ENCODE measurements at places on chromosomes 11 and 22.

DNA sequence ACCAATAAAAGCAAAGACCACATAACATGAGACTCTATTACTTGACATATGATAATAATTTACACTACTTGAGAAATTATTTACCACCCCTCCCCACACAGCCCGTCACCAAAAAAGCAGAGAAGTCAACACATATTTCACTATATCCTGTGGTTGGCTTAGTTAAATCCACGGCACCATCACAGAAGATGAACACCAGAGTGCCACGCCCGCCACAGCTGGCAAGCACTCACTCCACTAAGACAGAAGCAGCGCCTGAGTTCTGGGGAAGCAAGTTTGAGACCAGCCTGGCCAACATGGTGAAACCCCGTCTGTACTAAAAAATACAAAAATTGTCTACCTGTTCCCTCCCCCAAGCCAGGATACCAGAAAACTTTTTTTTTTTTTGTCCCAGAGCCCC, 53.1 kb downstream of the PACSIN2 start:
- no peak for DNase-seq

GRCh38 chr11:123704341-123704740, 37.1 kb downstream of the ZNF202 start:
- no peak for DNase-seq

DNA sequence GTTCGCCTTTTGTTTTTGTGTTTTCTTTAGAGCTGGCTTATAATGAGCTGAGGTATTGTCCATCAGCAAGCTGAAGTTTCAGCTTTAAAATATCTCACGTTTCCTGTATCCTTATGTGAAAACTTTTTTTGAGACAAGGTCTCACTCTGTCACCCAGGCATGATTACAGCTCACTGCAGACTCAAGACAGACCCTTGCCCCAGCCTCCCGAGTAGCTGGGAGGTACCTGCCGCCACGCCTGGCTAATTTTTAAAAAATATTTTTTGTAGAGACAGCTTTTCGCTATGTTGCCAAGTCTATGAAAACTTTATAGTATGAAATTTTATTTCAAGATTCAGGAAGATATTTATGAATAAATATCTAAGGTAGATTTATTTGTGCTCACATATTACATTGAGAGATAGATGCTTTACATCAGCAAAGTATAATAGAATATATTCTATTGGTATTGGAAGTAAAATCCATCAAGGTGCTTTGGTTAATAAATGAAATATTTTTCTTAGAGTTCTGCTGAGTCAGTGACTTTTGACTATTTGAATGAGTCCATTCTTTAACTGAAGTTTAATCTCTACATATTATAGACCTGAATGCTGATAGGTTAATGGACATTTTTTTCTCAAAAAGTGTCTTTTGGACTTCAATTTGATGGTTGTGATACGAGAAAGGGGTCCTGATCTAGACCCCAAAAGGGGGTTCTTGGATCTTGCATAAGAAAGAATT, 10.2 kb downstream of the KREMEN1 start:
- no peak for DNase-seq

GRCh38 chr22:47624252-47625012, 862.0 kb downstream of the TBC1D22A start:
- no peak for DNase-seq

DNA sequence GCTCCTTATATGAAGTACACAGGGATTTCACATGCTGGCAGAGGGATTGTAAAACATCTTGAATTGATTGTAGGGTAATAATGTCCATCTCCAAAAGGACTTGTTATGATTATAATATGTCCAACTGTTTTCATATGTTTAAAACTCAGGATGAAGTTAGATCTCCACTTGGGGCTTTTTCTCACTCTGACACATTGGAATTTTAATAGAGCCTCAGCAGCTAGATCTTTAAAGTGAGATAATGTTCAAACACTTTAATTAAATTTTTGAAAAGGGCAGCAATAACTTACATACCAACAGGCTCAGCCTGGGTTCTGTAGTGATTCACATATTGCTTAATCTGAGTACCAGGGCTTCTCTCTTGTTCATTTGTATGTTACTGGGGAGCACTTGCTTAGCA, 152.1 kb downstream of the NELL1 start:
- no peak for DNase-seq

- DNase-seq: no peak
Observed at GRCh38 chr11:33864479-33864878, 27.4 kb downstream of the LMO2 start.

- no peak for DNase-seq
Observed at GRCh38 chr11:95248666-95249467, 17.9 kb upstream of the SESN3 start.

DNA sequence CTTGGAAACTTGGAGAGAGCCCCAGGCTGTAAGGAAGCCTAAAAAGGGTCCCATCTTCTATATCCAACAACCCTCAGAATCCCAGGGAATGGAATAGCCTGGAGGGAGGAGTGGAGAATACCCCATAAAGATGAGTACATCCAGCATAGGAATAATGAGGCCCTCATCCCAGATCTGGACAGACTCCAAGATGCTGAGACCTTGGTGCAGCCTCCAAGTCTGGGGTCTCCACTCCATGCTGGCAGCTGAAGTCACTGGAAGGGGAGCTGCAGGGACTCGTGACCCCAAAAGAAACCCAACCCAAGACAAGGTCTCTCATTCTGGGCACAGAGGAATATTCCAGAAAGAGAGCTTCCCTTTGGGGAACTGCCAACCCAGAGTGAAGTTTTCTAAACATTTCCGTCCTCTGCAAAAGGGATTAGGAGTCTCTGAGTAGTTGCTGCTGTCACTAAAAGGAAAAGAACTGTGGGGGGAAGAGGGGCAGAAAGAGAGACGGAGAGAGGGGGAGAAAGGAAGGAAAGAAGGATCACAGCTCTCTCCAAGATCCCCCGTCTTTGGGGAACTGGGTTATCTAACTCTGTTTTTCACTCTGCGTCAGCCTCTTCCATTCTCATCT, 589 bp downstream of the SCGB1A1 start:
- no peak for DNase-seq

DNA sequence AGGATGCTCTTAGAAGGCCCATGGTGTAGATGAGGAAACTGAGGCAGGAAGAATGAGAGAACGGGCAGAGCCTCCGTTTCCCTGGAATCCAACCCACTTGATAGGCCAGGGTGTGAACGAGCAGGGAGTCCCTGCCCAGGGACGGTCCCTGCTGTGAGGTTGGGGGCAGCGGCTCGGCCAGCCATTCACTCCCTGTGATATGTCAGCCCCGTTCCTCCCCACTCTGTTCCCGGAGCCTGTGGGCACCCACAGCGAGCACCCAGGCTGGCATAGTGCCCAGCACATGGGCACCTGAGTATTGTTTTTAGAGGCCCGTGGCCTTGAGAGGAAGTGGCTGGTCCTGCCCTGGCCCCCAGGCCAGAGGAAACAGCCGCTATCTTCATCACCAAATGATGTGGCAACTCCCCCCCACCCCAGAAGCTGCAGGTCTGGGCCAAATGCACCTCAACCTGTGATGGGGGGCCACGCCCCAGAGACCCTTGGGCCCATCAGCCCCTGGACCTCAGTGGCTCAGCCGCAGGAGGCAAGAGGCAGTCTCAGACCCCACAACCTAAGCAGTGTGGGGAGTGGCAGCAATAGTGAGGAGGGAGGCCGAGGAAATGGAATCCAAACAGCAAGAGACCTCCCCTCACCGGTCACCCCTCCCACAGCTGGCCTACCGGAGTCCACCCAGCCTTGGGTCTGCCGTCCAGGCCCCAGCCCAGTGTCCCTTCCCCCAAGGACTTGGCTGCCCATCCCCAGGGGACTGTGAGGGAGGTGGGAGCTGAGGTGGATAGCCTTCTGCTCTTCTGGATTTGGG, 2.1 kb downstream of the ALDH3B1 start:
- no peak for DNase-seq

Measured in stimulated activated CD8-positive, alpha-beta memory T cell treated with anti-CD3 and anti-CD28 coated beads, Interleukin-15, amount 100 ng/mL, for 48 hours (primary cell).